SK-MEL-5 (cell line): ENCODE measurements at places on chromosomes 4 and X. TPM values are rescaled to one million over a fixed set of nuclear protein-coding genes. Genes with fewer than 3 reads are reported as not detected.
A peak's percentile ranks its signal among the peaks of the same experiment; 100 is the strongest.

The PNMA5 gene
- not detected in 2 replicates for total RNA-seq

The IL13RA1 gene
- 67.0 and 67.5 TPM in 2 replicates for total RNA-seq

The FGF13 gene
- 24.2 and 27.2 TPM in 2 replicates for total RNA-seq

The PABPC5 gene
- total RNA-seq: 1.7 and 2.0 TPM in 2 replicates

The PAGE4 gene
- 0.43 TPM in 1 of 2 replicates, not detected in the other for total RNA-seq

The AREG gene
- 1.2 TPM in 1 of 2 replicates, not detected in the other for total RNA-seq

The ADH1A gene
- total RNA-seq: not detected in 2 replicates

The FABP2 gene
- total RNA-seq: not detected in 2 replicates

The IBSP gene
- not detected in 2 replicates for total RNA-seq

- no peak for DNase-seq
Observed at GRCh38 chr4:62881210-62881609, 1528.0 kb downstream of the TECRL start.

DNA sequence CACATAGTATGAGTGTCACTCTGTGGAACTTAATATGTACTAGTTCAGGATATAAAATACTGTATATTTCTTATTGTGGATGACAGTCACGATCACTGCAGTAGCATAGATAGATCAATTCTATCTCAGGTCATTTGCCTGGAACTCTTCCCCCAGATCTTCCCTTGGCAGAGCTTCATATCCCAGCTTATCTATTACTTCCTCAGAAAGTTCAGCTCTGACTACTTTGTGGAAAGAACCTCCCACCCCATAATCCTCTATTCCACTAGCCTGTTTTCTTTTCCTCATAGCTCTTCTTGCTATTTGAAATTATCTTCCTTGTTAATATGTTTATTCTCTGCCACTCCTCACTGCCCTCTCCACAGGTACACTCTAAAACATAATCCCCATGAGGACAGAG, 10.9 kb downstream of the FAM241A start:
- DNase-seq: no peak

DNA sequence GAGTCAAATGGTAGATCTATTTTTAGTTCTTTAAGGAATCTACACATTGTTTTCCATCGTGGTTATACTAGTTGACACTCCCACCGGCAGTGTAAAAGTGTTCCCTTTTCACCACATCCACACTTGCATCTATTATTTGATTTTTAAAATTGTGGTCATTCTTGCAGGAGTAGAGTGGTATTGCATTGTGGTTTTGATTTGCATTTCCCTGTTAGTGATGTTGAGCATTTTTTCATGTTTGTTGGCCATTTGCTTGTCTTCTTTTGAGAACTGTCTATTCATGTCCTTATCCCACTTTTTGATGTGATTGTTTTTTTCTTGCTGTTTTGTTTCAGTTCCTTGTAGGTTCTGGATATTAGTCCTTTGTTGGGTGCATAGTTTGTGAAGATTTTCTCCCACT, 70.0 kb downstream of the TAB3 start:
- no peak for DNase-seq

- no peak for DNase-seq
Observed at GRCh38 chr4:100386270-100386669, 131.6 kb downstream of the EMCN start.

- DNase-seq: no peak
Observed at GRCh38 chr4:52646096-52646495, 13.0 kb downstream of the USP46 start.

GRCh38 chr4:151442002-151442401, 33.0 kb downstream of the FHIP1A start:
- no peak for DNase-seq

GRCh38 chr4:181234951-181235680, 1008.1 kb upstream of the TENM3 start:
- DNase-seq: no peak

GRCh38 chr4:95421869-95422268, 126.9 kb downstream of the UNC5C start:
- no peak for DNase-seq

GRCh38 chr4:10237131-10237530, 120.5 kb upstream of the WDR1 start:
- no peak for DNase-seq

DNA sequence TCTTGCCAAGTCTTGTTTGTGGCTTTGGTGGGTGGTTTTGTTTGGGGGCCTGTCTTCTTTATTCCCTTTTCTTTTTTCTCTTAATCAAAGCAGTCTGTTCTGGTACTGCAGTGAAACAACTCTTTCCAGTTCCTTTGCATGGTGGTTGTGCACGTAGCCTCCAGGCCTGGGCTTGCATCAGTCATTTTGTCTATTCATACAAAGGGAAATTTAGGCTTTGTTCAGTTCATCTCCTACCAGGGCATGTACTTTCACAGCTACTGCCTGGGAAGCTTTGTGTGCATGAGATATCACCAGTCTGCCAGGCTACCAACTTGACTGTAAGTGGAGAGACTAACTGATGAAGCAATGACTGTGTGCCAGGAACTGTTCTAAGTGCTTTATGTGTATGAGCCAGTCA, 8.5 kb downstream of the TRIM2 start:
- DNase-seq: peak; percentile 55

DNA sequence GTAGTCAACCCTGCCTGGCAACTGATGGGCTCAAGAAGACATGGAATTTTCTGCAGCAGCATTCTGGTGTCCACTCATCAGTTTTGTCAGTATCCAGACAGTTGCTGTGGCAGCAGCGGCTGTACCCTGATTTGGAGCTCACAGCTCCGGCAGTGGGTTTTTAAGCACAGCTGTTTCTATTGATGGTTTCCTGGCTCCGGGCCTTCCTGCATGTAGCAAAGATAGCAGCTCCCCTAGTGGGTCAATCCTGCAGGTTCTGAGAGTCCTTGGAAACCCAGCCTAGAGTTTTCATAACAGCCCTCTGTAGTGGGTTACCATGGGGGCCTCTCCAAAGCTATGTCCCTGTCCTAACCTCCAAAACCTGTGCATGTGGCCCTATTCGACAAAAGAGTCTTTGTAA, 84.0 kb upstream of the ATP6AP2 start:
- DNase-seq: peak; percentile 24

DNA sequence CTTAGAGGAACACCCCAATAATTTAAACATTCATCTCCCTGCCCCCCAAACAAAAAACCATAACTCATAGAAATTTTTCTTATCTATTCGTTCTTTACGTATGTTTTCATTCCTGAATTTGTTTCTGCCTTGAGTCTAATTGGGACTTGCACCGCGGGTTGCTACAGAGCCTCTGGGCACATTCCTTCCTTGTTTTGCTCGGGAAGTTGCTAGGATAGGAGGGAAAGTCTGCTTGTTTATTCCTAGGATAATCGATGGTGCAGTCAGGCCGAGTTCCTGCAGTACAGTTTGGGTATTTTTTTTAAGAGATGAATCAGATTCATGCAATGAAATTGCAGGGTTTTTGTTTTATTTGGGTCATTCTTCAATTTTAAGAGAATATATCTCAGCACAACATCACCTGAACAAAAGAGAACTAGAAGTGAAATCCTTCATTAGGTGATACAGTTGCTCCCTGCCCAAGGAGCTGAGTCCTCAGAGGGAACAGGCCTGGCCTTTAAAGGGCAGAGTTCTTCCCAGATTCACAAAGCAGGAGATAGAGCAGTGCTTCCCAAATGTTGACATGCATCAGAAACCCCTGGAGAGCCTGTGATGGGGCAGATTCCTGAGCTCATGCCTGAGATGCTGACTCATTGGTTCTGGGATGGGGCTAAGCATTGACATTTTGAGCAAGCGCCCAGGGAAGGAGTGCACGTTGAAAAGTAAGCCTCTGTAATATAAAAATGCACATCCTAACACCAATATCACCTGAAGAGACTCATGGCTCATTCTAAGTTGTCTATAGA, 114.9 kb upstream of the FAM9B start:
- DNase-seq: no peak

DNA sequence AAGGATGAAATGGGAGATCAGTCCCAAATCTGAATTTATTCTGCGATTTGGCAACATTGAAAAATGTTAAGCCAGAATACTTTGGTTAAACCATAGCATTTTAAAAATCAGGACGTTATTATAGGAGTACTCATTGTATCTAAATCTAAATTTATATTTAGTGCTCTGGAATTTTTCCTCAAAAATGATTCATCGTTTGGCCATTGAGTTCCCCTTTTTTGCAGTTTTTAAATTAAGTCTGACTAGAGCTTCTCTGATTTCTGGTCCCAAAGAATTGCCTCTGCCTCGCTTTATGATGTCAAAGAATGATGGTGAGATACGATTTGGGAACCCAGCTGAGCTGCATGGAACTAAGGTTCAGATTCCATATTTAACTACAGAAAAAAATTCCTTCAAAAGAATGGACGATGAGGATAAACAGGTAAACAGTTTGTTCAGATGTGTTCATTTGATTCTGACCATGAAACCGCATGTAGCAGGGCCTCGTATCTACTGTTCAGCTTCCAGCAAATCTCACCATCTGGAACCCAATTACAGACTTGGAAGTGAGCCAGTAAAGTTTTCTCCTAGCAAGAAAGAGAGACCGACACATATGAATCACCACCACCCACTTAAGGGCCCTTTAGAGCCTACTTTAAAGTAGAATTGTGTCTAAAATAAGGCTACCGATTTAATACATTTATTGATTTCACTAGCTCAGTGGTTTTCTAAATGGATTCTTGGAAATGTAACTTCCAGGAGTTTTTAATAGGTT, 75.6 kb downstream of the REPS2 start:
- no peak for DNase-seq

- DNase-seq: peak; percentile 60
Observed at GRCh38 chrX:100409610-100410590, at the start of gene PCDH19. Gene PCDH19, minus strand, starts transcription at chrX:100410273. Its CDS starts 1,676 bp downstream, at chrX:100408597.

- no peak for DNase-seq
Observed at GRCh38 chr4:25950461-25951389, 36.7 kb downstream of the SMIM20 start.

GRCh38 chrX:110414679-110415439, 56.2 kb downstream of the RTL9 start:
- DNase-seq: no peak

DNA sequence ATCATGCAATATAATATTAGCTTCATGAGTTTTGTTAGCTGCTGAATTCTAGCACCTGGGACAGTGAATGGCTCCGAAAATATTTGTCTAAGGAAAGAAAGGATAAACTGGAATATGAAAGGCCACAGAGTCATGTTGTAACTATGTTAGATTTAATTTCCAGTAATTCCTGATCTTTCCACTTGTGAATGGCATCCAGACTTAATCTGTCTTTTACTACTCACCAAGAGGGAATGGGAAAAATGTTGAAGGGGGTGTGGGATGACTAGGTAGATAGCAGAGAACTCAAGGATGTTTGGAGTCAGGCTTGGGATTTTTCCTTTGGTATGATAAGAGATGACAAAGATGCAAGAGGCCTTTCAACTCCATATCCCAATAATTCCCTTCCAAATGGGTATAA, 9.4 kb downstream of the ADH6 start:
- DNase-seq: no peak

DNA sequence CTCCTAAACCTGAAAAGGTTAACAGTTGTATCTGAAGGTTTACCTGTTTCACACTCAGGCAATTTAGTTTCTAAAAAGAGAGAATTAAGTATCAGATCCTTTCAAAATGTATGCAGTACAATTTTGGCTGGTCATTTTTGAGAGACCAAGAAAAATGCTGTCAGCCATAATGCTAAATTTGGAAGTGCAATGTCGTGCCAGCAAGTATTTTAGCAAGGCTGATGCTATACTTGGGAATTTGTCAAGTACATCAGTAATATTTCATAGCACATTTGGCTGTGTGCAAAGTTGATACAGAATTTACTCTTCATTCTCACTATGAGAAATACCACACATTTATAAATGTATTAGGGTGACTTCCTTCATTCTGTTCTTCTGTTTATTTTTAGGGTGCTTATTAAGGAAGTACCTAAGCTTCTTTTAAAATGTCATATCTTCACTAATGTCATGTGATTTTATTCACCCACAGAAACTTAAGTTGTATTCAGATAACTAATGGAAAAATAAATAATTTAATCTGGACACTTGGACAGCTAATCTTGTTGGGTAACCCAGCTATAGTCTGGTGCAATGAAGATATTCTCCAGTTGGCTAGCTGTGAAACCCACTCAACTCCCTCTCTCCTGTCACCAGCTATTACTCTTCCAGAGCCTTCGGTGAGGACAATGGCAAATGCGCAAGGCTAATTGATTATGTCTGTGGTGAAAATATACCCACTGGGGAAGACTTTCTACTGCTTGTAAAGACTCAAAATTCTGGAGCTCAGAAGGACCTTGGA, 84.2 kb upstream of the TLL1 start:
- DNase-seq: no peak

GRCh38 chr4:184942444-184943425, 75.6 kb upstream of the HELT start:
- no peak for DNase-seq

DNA sequence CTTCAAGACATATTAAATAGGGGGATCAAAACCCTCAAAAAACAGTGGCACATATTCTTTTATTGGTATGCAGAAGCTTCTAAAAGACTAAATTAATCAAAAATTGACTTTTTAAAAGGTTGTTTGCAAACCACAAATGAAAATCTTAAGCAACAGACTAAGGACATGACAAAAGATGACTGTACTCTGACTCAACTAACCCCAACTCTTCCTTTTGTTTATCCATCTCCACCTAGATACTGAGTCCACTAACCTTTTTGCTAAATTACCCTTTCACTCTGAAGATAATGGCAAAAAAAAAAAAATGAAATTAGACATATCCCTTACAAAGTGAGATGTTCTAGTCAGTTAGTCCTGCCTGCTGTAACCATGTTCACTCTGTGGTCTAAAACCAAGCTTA, 91.6 kb upstream of the NLRP2B start:
- no peak for DNase-seq

DNA sequence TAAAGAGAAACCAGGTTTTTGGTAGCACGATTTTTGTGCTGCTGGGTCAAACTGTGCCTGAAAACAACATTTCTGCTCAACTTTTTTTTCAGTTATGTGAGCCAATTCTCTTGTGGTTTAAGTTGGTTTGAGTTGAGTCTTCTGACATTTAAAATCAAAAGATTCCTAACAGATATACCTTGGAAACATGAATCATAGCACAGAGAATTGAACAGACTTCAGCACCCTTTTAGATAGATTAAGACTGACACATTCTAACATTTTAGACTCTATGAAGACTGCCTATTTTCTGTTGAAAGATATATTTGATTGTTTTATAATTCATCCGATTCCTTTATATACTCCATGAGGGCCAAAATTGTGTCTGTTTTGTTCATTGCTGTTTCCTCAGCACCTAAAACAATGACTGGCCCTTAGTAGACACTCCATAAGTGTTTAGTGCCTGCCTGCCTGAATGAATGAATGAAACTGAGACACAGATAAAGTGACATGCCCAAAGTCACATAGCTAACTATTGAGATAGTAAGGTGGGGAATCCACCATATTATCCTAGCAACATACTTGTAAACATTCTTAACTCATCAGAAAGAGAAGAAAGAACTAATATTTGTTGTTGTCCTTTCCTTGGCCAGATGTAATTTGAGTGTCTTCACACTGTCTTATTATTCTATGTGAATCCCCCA, 624.0 kb downstream of the MID1IP1 start:
- no peak for DNase-seq

DNA sequence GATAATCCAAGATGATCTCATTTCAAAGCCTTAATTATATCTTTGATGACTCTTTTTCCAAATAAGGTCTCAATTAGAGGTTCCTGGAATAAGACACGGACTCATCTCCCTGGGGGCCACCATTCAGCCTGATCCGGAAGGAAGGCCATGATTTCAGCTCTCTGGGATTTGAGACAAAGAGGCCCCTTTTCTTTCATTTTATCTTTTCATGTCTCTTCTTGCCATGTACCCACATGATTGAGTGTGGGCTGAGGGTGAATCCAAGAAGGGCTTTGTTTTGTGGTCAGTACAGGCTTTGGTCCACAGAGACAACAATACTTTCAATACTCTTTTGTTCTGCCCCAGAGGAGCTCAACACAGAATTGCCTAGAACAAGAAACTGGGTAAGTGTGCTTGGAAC, 261.2 kb downstream of the TRIML1 start:
- peak; percentile 99 for DNase-seq

GRCh38 chrX:150352114-150352513, 11.0 kb upstream of the MAMLD1 start:
- DNase-seq: no peak
